ENCODE measurements at places on chromosomes 6 and 20.

- no peak for DNase-seq
These were observed 1.1 kb downstream of the ARG1 start for GRCh38 chr6:131574133-131574532.

DNA sequence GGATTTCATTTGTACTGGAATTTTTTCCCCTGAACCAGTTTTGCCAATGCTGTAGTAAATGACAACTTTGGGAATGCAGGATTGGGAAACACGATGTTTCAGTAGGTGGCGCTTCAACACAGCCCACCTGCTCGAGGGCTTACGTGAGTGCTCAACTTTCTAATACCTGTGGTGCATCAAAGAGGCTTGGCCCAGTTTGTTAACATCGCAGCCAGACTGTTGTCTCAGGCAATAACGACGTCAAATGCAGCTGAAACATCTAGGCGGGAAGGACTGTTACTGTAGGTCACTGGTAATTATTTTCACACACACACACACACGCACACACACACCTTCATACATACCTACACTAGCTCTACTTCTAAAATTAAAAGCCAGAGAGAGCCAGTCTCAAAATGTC lies 815.5 kb upstream of the SLC35B3 start:
- DNase-seq = no peak

DNA sequence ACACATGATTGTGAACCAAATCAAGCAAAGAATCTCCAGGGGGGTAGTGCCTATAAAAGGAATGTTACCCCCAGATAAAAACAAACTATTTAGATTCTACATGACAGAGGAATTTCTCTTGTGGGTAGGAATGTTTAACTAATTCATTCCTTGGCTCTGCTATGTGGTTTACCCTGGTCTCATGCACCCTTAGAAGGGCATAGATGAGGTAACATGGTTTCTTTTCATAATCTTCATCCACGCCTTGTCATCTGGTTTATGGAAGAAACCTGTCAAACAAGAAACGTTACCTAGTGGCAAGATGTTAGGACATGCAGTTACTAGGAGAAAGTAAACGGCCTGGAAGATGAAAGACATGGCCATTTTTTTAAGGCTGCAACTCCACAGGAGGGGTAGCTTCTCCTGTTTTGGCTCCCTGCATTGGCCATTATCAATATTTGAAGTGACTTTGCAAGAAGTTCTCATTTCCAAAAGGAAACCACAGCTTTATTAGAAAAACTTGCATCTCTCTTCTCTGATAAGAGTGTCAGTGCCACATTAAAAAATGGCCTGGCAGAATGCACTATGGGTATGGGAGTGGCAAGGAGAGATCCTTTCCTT lies 45.5 kb downstream of the STX11 start:
- DNase-seq = no peak

- DNase-seq = no peak
These were observed 1.5 kb downstream of the FAM50B start for GRCh38 chr6:3850451-3851203.

DNA sequence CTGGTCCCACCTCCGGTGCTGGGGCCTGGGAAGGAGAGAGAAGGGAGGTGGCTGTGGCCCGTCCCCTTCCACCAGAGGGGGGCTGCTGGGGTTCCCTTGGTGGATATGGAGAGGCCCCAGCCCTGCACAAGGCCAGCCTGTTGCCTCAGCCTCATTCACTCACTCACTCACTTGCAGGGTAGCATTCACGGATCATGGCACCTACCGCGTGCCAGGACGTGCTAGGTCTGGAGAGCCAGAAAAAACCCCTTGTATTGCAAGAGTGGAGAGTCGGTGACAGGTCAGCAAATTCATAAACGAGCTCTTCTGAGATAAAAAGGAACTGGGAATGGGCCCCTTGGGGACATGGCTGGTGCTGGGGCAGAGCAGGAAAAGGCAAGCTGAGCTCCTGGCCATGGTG lies 6.4 kb upstream of the ZBTB46 start:
- no peak for DNase-seq

DNA sequence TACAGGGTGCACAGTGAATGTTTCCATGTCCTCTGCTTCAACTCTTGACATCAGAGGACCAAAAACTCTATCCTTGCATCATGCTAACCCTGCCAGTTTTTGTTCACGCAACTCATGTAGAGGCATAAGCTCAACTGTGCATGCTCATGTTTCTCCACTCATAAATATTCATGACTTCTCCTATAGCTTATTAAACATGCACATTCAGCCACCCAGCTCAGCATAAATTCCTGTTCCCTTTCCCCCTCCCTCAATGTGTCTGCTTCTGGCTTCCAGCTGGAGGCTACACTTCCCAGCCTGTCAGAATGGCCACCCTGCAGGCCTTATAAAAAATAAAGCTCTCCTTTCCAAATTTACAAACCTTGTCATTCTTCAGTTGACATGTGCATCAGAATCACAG lies 154.6 kb downstream of the KIF16B start:
- no peak for DNase-seq

DNA sequence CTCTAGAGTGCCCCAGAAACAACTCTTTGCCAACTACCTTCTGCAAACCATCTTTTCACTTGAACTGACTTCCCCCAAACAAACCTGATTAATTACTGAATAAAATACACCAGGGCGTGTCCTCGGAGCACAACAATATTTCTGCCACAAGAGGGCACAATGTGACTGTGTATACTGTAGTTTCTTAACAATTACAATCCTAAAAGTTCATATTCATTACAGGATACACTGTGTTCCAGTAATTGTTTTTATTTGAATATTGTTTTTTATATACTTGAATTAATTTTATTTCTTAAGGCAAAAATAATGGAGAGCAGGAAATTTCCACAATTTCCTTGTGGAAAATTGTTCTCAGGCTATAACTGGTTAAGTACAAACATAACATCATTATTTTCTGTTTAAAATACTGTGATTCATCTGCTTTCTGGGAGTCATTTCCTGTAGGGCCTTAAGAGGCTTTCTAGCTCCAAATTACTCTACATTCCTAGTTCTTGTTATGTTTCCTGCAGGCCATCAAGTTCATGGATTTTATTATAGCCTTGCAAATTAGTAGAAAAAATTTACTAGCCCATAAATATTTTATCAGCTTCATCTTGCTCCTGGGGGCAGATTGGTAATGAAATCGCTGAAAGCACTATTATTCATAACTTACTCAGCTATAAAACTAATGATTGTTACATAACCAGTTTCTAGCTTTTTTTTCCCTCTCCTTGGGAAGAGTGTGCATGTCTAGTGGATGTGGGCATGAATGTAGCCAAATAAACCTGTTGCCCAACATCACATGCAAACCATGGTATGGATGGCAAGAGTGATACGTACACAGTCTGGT lies 51.9 kb upstream of the SLC22A16 start:
- no peak for DNase-seq

GRCh38 chr20:14344746-14345145 lies 7.3 kb upstream of the FLRT3 start:
- no peak for DNase-seq

Data from CD8-positive, alpha-beta T cell (primary cell).